ENCODE measurements at places on chromosomes 12 and 14. TPM values are rescaled to one million over a fixed set of nuclear protein-coding genes. Genes with fewer than 3 reads are reported as not detected.
A peak's percentile ranks its signal among the peaks of the same experiment; 100 is the strongest.

DNA sequence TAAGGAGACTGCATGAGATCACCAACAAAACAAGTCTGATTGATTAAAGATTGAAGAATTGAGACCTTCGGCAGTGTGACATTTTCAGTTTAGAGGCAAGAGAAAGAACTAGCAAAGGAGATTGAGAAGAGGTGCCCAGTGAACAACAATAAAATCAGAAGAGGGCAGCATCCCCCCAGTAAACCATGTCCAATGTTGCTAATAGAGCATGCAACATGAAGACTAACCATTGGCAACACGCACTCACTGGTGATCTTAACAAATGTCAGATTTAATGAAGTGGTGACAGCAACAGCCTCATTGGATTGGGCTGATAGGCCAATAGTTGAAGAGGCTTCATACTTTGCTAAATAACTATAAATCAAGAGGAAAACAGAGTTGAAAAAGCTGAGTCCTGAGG, 20.7 kb upstream of the TAS2R14 start:
- no peak for DNase-seq

GRCh38 chr14:36981832-36982529, 190.4 kb downstream of the SLC25A21 start:
- no peak for DNase-seq

GRCh38 chr14:64238049-64238448, 56.1 kb downstream of the ESR2 start:
- no peak for DNase-seq

- DNase-seq, result no peak
Observed at GRCh38 chr14:29671034-29671433, 256.6 kb downstream of the PRKD1 start.

DNA sequence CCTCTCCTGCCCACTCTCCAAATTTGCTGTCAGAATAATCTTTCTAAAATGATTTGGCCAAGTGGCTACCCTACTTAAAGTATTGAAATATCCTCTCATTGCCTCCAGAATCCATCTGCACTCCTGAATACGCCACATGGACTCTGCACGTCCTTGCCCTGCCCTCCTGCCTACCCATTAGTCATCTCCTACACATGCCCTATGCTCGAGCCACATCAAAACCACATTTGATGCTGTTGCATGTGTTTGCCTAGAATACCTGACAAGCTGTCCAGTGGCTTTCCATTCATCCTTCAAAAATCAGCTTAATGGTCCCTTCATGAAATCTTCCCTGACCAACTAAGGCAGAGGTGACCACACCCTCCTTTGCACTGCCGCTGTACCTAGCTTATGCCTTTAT, 17.0 kb downstream of the VCPKMT start:
- DNase-seq, result no peak

- no peak for DNase-seq
Observed at GRCh38 chr12:83434600-83434999, 747.9 kb downstream of the TMTC2 start.

- DNase-seq, result peak; percentile 17
Observed at GRCh38 chr12:1796515-1797010, 23.8 kb upstream of the LRTM2 start.

- DNase-seq, result no peak
Observed at GRCh38 chr14:86203843-86204242, 673.9 kb downstream of the FLRT2 start.

- DNase-seq, result no peak
Observed at GRCh38 chr12:49200919-49201594, 12.2 kb upstream of the TUBA1A start.

PAX9 gene
- not detected for polyA plus RNA-seq

TSPAN8 gene
- 61.2 TPM for polyA plus RNA-seq

DNA sequence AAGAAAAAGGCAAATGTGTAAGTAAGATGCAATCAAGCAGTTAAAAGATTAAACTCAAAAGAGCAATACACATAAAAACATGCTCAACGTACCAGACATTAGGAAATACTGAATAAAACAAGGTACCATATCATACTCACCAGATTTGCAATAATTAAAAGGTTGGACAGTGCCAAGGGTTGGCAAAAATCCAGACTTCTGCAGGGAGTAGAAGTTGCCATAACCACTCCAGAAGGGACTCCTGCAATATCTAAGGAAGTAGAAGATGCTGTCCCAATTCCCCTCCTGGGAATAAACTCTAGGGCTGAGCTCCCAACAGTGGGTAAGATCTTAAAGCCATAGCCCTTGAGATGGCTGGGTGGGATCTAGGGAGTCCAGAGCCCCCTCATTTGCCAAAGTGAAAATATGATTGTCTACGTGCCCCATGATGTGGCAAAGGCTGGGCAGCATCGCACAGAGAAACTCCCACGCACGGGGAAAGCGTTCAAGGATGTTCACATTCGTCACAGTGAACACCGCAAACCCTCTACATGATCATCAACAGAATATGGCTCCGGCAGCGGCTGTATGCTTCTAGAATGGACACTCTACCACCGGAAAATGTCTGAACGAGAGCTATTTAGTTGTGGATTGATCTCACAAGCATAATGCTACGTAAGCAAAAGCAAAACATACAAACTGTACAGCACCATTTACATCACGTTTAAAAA, 12.3 kb downstream of the KCTD10 start:
- DNase-seq, result no peak

- DNase-seq, result no peak
Observed at GRCh38 chr14:48390346-48390745, 714.9 kb upstream of the MDGA2 start.

Data from kidney (tissue), 22 donors.